ENCODE measurements at places on chromosomes 1 and 21. TPM values are rescaled to one million over a fixed set of nuclear protein-coding genes. Genes with fewer than 3 reads are reported as not detected.
A peak's percentile ranks its signal among the peaks of the same experiment; 100 is the strongest.

The ACKR1 gene
- not detected for total RNA-seq

The CRYAA gene
- not detected for total RNA-seq

The FCGR1A gene
- total RNA-seq: 0.30 TPM

The RBM11 gene
- total RNA-seq: 1.7 TPM

The ANKRD35 gene
- total RNA-seq: not detected

The CDC42 gene
- 371 TPM for total RNA-seq

The TGFBR3 gene
- 21.0 TPM for total RNA-seq

The DYNLT5 gene
- total RNA-seq: not detected

DNA sequence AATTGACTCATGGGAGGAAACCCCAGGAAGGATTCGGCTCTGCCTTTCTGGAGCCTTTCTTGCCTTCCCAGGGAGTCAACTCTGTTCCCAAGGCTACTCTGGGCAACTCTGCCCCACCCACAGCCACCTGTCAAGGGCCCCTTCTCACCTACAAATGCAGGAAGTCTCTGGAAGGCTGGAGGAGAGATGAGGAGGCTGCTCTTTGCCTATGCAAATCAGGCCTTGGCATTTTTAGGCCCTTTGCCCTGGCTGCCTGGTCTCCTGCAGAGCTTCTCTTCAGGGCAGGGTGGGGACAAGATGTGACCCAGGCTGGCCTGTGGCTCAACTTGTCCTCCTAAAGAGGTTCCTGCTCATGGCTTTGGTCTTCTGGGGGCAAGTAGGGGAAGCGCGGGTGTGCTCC lies 5.4 kb downstream of the SLC6A9 start:
- H3K36me3 ChIP-seq: no peaks in the 10 kb centered on the region
- peaks cover 17% of the 10 kb centered on the region for H3K4me1 ChIP-seq
- H3K27ac ChIP-seq: no peak overlapping the region
- no peak overlapping the region for H3K4me3 ChIP-seq
- DNase-seq: no peak

- no peak for DNase-seq
- H3K36me3 ChIP-seq: no peaks in the 10 kb centered on the region
- no peak overlapping the region for H3K27ac ChIP-seq
- no peaks in the 10 kb centered on the region for H3K4me1 ChIP-seq
- no peaks in the 10 kb centered on the region for H3K27me3 ChIP-seq
Observed at GRCh38 chr1:189349607-189350006, 1128.1 kb downstream of the BRINP3 start.

DNA sequence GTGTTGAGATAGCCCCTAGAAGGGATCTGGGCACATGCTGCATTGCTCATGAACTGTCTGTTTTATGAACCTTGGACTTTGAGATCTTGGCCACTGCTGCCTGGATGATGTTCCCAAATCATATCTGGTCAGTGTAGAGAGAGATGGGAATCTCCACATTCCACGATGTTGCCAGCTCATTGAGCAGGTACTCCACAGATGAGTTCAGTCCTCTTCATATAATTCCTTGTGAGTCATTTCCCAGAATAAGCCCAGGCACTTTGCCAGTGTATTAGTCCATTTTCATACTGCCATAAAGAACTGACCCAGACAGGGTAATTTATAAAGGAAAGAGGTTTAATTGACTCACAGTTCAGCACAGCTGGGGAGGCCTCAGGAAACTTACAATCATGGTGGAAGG lies 254.0 kb upstream of the RUNX1 start:
- H3K27ac ChIP-seq: no peak overlapping the region
- H3K36me3 ChIP-seq: no peaks in the 10 kb centered on the region
- no peak overlapping the region for H3K4me3 ChIP-seq
- peaks cover 24% of the 10 kb centered on the region for H3K27me3 ChIP-seq

GRCh38 chr1:9151328-9151860 lies 22.5 kb upstream of the GPR157 start:
- H3K4me3 ChIP-seq: no peak overlapping the region
- no peak overlapping the region for H3K27ac ChIP-seq
- H3K27me3 ChIP-seq: no peaks in the 10 kb centered on the region
- peaks cover 4% of the 10 kb centered on the region for H3K4me1 ChIP-seq
- H3K36me3 ChIP-seq: no peaks in the 10 kb centered on the region

DNA sequence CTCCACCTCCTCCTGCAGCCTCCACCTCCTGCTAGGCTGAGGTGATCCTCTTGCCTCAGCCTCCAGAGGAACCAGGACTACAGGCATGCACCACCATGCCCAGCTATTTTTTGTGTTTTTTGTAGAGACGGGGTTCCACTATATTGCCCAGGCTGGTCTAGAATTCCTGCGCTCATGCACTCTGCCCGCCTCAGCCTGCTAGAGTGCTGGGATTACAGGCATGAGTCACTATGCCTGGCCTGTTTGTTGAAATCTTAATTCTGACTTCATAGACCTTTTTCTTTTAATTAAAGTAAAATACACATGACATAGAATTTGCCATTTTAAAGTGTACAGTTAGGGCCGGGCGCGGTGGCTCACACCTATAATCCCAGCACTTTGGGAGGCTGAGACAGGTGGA lies 42.7 kb downstream of the FAAP20 start:
- H3K4me3 ChIP-seq: no peak overlapping the region
- H3K4me1 ChIP-seq: peaks cover 2% of the 10 kb centered on the region
- H3K27me3 ChIP-seq: no peaks in the 10 kb centered on the region
- H3K36me3 ChIP-seq: peaks cover 5% of the 10 kb centered on the region

- H3K4me3 ChIP-seq: peak overlapping the region; percentile 98
- H3K36me3 ChIP-seq: peaks cover 2% of the 10 kb centered on the region
- peaks cover 39% of the 10 kb centered on the region for H3K4me1 ChIP-seq
- DNase-seq: no peak
- peak overlapping the region; percentile 94 for H3K27ac ChIP-seq
Observed at GRCh38 chr1:52054496-52055065, 410 bp downstream of the TXNDC12 start.

DNA sequence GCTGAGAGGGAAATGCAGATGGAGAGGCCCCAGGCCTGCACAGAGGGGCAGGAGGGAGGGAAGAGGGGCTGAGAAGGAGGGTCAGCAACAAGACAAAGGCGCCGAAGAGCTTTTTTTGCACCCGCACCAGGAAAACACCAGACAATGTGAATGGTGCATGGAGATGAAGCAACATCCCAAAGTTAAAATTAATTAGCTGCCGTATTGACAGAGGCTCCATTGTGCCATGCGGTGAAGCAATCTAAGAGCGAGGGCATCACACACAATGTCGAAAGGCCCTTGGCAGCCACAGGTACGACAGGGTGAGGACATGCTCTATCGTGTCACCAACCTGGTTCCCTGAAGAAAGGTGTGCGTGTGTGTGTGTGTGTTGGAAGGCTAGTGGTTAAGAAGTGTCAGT lies 41.2 kb downstream of the SSBP3 start:
- DNase-seq: no peak
- H3K27me3 ChIP-seq: no peaks in the 10 kb centered on the region
- no peaks in the 10 kb centered on the region for H3K36me3 ChIP-seq
- peaks cover 45% of the 10 kb centered on the region for H3K4me1 ChIP-seq

- H3K27ac ChIP-seq: no peak overlapping the region
- DNase-seq: no peak
- H3K4me1 ChIP-seq: no peaks in the 10 kb centered on the region
- H3K27me3 ChIP-seq: peaks cover 43% of the 10 kb centered on the region
- H3K36me3 ChIP-seq: peaks cover under 1% of the 10 kb centered on the region
Observed at GRCh38 chr1:22309572-22309971, 142.1 kb upstream of the ZBTB40 start.

- no peak overlapping the region for H3K27ac ChIP-seq
- no peaks in the 10 kb centered on the region for H3K27me3 ChIP-seq
- no peak for DNase-seq
- H3K36me3 ChIP-seq: no peaks in the 10 kb centered on the region
- H3K4me3 ChIP-seq: no peak overlapping the region
- peaks cover 17% of the 10 kb centered on the region for H3K4me1 ChIP-seq
Observed at GRCh38 chr1:41700986-41701535, 216.6 kb upstream of the EDN2 start.

DNA sequence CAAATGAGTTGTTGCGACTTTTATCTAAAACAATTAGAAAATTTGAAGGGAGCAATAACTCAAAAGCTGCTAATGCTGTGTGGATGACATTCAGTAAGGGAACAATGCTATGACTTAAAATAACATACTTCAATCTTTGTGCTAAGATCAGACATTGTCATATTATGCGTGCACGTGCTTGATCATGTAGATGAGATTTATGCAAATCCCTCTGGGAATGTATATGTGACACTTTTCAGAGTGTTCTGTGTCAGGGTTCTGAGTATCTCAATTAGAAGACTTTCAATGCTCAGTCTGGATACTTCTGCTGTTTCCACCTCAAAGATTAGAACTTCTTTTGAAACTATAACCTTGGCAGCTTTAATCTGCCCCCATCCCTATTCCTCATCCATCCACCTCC lies 18.6 kb upstream of the POU2F1 start:
- no peaks in the 10 kb centered on the region for H3K4me1 ChIP-seq
- no peak for DNase-seq
- H3K36me3 ChIP-seq: peaks cover 2% of the 10 kb centered on the region
- peaks cover 9% of the 10 kb centered on the region for H3K27me3 ChIP-seq

GRCh38 chr1:3668585-3669300 lies 16.4 kb downstream of the TP73 start:
- H3K4me1 ChIP-seq: peaks cover 6% of the 10 kb centered on the region
- no peak overlapping the region for H3K27ac ChIP-seq
- no peak overlapping the region for H3K4me3 ChIP-seq
- no peak for DNase-seq

- H3K27ac ChIP-seq: no peak overlapping the region
- H3K4me1 ChIP-seq: no peaks in the 10 kb centered on the region
- H3K27me3 ChIP-seq: peaks cover 27% of the 10 kb centered on the region
- no peak for DNase-seq
- no peak overlapping the region for H3K4me3 ChIP-seq
Observed at GRCh38 chr1:244035358-244035757, 15.7 kb upstream of the ZBTB18 start.

GRCh38 chr1:14733779-14734140 lies 135.3 kb downstream of the KAZN start:
- H3K36me3 ChIP-seq: no peaks in the 10 kb centered on the region
- H3K4me1 ChIP-seq: no peaks in the 10 kb centered on the region
- H3K27ac ChIP-seq: no peak overlapping the region
- no peak for DNase-seq
- no peak overlapping the region for H3K4me3 ChIP-seq

DNA sequence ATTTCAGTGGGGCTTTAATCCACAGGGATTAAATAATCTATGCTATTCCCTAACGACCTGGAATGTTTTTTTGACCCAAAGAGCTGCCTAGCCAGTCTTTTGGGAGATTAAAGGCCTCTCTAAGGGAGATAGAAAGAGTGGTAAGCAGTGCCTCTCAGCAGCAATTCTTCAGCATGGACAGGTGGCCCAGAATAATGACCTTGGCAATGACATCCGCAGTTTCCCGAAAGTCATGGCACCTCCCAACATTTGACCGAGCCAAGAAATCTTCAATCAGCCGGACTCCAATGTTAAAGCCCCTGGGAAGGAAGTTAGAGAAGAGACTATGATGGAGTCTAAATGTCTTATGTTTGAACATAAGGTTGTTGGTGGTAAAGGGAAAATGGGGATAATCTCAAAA lies 9.8 kb downstream of the TRAPPC3 start:
- H3K27me3 ChIP-seq: no peaks in the 10 kb centered on the region
- H3K4me3 ChIP-seq: no peak overlapping the region
- peaks cover 17% of the 10 kb centered on the region for H3K4me1 ChIP-seq
- peak overlapping the region; percentile 32 for H3K27ac ChIP-seq
- H3K36me3 ChIP-seq: peaks cover 4% of the 10 kb centered on the region

GRCh38 chr1:87449348-87449963 lies 120.8 kb downstream of the LMO4 start:
- H3K27me3 ChIP-seq: no peaks in the 10 kb centered on the region
- H3K36me3 ChIP-seq: no peaks in the 10 kb centered on the region
- peak overlapping the region; percentile 88 for H3K27ac ChIP-seq
- peak; percentile 10 for DNase-seq
- H3K4me3 ChIP-seq: peak overlapping the region; percentile 73
- peaks cover 23% of the 10 kb centered on the region for H3K4me1 ChIP-seq

- H3K4me3 ChIP-seq: no peak overlapping the region
- H3K27ac ChIP-seq: no peak overlapping the region
- H3K36me3 ChIP-seq: no peaks in the 10 kb centered on the region
- peaks cover 14% of the 10 kb centered on the region for H3K27me3 ChIP-seq
- no peak for DNase-seq
Observed at GRCh38 chr1:166391279-166392066, 224.7 kb upstream of the FAM78B start.
